ENCODE measurements at places on chromosomes 6 and 20.

DNA sequence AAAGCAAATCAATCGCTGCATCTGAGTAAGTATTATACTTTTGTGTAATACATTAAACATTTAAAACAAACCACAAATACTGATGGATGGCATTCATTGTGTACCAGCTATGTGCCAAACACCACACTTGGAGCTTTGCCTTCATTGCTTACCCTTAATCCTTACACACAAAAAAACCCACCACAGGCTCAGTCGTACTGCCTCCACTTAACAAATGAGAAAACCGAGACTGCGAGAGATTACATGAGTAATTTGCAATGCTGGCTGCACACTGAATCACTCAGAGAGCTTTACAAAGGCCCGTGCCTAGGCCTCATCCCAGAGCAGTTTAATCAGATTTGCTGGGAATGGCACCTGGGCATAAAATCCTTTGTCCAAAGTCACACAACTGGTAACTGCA, 130.5 kb downstream of the EDN1 start:
- DNase-seq = peak; percentile 57

DNA sequence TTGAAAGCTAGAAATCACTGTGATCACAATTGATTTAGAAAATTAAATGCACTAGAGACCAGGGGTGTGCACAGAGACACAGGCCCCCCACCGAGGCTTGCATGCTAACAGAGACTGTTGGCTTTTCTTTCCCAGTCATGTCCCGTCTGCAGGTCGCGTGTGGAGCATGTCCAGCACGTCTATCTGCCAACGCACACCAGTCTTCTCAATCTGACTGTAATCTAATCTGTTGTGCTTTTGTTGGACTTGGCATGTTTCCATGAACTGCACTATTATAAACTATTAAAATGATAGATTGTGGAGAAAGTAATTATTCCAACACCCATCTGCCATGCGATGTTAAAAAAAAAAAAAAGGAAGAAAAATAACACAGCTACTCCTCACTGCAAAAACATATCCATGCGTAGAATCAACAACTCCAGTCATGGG, 17.7 kb downstream of the MYLIP start:
- peak; percentile 25 for DNase-seq

GRCh38 chr6:106363401-106364138, 3.1 kb downstream of the CRYBG1 start:
- no peak for DNase-seq

- DNase-seq = no peak
These were observed 56.6 kb upstream of the SUPT3H start for GRCh38 chr6:45434381-45434700.

- DNase-seq = no peak
These were observed 270.8 kb downstream of the CDKAL1 start for GRCh38 chr6:20805021-20805420.

DNA sequence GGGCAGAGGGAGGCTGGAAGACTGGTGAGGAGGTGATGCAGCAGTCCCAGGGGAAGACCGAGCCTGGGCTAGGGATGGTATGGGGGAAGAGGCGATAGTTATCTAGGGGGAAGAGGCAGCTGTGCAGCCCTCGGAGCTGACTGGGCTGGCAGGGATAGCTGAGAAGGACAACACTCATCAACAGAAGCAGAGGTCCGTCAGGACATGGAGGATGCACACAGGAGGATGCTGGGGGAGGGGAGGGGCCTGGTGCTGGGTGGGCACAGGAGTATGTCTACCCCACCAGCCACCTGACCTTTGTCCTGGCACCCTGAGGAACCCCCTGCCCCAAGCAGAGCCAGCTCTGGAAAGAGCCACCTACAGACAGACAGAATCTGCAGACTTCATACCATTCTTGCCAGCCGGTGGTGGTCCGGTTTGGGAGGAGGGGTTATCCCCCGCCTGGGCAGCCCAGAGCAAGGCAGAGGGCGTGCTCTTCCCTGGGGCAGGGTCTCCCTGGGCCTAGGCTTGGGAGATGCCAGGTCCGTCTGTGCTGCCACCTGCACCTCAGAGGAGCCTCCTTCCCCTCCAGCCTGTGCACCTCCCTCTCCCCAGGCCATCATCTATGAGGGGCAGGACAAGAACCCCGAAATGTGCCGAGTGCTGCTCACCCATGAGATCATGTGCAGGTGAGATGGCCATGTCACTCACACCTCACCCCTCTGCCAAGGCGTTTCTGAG, 14.9 kb downstream of the EBF4 start:
- no peak for DNase-seq

GRCh38 chr6:167491438-167492099, 166.7 kb downstream of the TTLL2 start:
- no peak for DNase-seq

- DNase-seq = no peak
These were observed 25.9 kb upstream of the TGM2 start for GRCh38 chr20:38190936-38191371.

DNA sequence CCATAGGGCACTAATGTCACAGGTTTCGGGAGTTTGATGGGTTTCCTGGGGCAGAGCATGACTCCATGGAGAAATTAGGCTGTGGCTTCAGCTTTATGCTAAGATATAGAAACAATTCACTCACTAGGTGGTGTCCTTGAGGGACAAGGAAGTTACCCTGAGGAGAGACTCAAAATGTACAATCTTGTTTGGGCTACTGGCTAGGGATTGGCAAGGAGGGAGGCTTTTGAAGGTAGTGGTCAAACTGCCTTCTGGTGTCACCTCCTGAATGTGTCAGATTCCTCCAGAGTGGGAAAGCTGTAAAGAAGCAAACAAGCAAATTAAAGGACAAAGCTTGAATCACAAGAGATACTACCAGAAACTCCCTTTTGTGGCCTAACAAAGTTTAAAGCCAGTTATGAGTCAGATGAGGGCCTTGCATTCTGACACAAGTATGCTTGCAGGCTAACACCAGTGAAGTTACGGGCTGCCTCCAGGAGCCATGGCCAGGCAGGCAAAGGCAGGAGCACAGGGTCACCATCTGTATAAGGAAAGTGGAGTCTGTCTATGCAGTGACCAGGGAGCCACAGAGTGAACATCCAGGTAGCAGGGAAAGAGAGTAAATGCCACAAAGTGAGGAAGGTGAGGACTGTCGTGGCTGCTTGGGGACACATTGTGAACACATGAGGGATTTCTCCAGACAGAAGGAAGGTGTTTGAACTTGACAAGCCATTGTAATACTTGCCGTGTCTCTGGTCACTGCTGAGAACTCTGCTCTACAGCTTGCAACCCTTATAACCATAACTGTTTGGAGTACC, 107.7 kb upstream of the DTNBP1 start:
- DNase-seq = peak; percentile 49

GRCh38 chr20:59569305-59569704, 35.0 kb upstream of the PHACTR3 start:
- DNase-seq = no peak

DNA sequence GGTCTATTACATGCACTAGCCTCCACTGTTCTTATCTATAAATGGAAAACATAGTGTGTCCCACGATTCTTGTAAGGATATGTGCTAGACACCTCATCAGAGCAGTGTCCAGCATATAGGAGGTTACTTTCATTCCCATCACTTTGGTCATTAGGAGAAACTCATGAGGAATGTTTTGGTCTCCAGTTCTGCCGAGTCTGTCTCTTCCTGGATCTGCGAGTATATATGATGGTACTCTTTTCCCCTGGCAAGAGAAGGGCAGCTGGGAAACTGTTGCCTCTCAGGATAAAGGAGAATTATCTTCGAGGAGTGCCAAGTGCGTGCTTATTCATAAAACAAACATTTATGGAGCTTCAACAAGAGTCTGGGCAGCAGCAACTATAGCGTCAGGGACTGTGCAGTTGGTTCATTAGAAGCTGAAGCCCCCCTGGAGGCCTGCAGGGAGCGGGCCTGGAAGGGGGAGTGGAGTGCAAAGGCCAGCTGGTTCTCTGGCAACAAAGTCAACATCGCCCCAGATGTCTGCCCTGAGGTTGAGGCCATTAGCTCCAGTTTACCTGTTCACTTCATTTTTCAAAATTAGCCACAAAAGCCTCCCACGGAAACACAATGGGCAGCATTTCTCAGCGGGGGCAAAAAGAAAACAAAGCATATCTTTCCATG, 811.9 kb downstream of the MAFB start:
- DNase-seq = no peak

DNA sequence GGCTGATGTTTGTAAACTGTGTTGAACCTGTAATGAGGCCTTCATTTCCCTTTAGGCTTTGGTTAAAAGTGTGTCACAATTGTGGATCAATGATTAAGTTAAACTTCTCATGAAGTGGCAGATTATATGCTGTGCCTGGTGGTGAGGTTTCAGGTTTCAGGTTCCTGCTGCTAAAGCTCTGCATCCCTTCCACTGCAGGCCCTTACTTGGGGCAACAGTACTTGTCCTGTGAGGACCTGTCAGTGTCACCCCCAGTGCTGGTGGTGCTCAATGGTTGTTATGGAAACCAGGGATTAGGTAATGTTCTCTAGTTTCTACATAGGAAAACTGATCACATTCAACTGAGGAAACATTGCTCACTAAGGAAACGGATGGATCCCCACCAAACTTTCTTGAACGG, 18.5 kb downstream of the RPP21 start:
- DNase-seq = no peak

GRCh38 chr6:167577891-167578361, 248.8 kb upstream of the AFDN start:
- DNase-seq = no peak

DNA sequence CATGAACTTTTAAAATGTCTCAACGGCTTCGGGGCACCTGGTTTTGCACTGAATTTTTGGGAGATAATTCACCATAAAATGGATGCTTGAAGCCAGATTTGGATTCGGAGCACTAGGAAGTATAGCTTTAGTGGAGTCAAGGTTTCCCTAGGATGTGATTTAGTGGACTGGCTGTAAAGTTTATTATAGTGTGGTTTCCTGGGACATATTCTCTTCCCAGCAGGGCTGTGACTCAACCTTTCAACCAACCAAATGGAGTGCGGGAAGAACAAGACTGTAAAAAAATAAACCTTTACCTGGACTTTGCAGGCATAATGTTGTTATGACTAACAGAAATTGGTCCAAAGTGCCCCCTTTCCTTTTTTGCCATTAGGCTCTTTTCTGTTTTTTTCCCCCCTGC, 327.4 kb upstream of the MAN1A1 start:
- peak; percentile 63 for DNase-seq

GRCh38 chr6:167272151-167272550, 19.0 kb upstream of the UNC93A start:
- DNase-seq = no peak

GRCh38 chr6:53543359-53544216, 1.3 kb downstream of the GCLC start:
- peak; percentile 16 for DNase-seq

- DNase-seq = no peak
These were observed 17.9 kb upstream of the CST3 start for GRCh38 chr20:23655491-23656211.

DNA sequence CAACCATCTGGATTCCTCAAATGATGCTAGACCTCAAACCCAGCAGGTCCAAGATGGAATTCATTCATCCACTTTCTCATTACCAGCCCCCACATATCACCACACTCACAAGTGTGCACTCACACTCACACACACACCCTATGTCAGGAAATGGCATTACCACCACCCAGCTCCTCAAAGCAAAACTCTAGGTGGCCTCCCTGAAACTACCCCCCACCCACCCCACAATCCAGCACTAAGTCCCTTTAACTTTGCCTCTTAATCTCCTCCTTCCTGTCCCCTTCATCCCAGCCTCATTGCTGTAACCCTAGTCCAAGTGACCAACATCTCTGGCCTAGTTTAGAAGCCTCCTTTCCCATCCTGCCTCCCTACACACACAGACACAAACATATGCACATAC, 109.4 kb downstream of the TNFAIP3 start:
- DNase-seq = no peak

DNA sequence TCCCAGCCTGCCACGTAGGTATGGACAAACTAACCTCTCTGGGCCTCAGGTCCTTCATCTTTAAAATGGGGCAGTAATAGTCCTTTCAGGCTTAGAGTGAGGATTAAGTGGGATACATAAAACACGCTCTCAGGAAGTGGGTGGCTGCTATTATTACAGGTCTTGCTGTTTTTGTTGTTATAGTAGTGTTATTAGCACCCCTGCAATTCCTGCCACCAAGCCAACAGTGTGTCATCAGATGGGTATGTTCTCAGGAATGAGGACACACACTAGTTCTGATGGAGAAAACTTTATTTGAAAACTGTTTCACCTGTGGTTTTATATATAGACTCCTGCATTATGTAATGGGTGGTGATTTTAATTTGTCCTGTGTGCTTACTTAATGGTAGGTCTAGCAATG, 131.7 kb downstream of the LRRC1 start:
- DNase-seq = peak; percentile 44

DNA sequence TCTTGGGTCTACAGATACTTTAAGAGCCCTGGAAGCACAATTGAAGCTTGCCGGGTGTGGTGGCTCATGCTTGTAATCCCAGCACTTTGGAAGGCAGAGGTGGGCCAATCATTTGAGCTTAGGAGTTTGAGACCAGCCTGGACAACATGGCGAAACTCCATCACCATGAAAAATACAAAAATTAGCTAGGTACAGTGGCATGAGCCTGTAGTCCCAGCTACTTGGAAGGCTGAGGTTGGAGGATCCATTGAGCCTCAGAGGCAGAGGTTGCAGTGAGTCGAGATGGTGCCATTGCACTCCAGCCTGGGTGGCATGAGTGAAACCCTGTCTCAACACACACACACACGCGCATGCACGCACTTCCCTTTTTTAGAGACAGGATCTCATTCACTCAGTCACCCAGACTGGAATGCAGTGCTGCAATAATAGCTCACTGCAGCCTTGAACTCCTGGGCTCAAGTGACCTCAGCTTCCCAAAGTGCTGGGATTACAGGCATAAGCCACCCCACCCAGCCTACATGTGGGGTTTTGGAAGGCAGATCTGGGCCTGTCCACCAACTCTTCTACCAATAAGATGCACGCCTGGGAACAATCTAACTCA, 182.5 kb upstream of the JARID2 start:
- DNase-seq = peak; percentile 12

GRCh38 chr6:157314705-157315321, 8.5 kb downstream of the TMEM242 start:
- peak; percentile 75 for DNase-seq

- no peak for DNase-seq
These were observed 8.1 kb upstream of the APCDD1L start for GRCh38 chr20:58523072-58523970.

- DNase-seq = no peak
These were observed 7.3 kb upstream of the RAET1L start for GRCh38 chr6:150032598-150032997.

- DNase-seq = no peak
These were observed 36.8 kb downstream of the PNLDC1 start for GRCh38 chr6:159836718-159837490.

GRCh38 chr6:119346450-119346849, 3.1 kb downstream of the MAN1A1 start:
- no peak for DNase-seq

- DNase-seq = no peak
These were observed 355.4 kb downstream of the CDC5L start for GRCh38 chr6:44742828-44743372.

- DNase-seq = peak; percentile 17
These were observed 549.8 kb downstream of the PRKN start for GRCh38 chr6:162177746-162178145.

DNA sequence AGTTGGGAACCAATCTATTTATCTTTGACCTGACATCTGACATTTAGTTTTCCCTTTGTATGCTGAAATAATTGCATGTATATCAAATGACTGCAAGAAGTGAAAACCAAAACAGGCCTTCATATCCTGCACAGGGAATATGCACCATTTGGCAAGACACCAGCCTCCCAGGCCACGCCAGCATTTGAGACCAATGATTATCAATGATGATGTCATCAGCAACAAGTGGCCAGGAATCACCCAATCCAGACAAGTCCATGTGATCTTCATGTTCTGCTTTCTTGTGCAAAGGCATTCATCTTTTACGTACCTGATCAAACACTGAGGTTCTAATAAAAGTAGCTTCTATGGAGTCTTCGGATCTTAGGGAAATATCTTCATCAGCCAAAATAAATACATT, 107.4 kb upstream of the TENT5A start:
- no peak for DNase-seq

All from fibroblast of skin of abdomen (primary cell).